ENCODE measurements at places on chromosomes 7 and 10. TPM values are rescaled to one million over a fixed set of nuclear protein-coding genes. Genes with fewer than 3 reads are reported as not detected.

- H3K4me3 ChIP-seq, result no peak overlapping the region
- H3K27me3 ChIP-seq, result no peaks in the 10 kb centered on the region
- no peaks in the 10 kb centered on the region for H3K4me1 ChIP-seq
- no peaks in the 10 kb centered on the region for H3K36me3 ChIP-seq
- DNase-seq, result no peak
- H3K27ac ChIP-seq, result no peak overlapping the region
Measured at GRCh38 chr7:46880508-46881196, 701.3 kb downstream of the TNS3 start.

DNA sequence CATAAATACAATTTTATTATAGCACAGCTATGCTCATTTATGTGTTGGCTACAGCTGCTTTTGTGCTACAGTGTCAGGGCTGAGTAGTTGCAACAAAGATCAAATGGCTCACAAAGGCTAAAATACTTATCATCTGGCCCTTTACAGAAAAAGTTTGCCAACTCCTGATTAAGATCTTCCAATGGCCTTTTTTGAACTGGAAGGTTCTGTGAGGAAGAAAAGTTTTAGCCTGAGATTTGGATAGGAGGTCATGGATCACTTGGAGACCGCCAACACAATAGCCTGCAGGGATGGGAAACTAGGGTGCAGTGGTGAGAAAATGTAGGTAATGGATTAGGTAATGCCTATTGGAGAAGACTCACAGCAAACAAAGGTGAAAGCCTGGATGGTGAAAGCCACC, 169.8 kb downstream of the NOC3L start:
- H3K36me3 ChIP-seq, result no peaks in the 10 kb centered on the region
- DNase-seq, result no peak
- H3K4me1 ChIP-seq, result peaks cover 9% of the 10 kb centered on the region
- no peaks in the 10 kb centered on the region for H3K27me3 ChIP-seq

DNA sequence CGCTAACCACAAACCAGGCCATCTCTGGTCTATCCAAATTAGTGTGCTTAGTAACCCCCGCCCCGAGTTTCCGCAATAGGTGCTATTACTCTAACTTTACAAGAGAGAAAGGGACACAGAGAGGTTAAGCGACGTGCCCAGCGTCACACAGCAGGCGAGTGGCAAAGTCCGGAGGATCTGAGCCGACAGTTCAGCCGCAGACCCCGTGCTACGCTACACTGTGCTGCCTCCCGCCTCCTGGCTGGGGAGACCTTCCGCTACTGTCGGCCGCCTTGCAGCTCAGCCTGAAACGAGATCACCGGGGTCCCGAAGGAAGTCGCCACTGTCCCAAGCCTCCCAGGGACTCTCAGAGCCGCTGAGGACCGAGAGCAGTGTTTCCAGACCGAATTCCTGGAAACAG, 799 bp downstream of the INTS1 start:
- H3K4me3 ChIP-seq, result peak overlapping the region; percentile 92
- no peak overlapping the region for H3K27ac ChIP-seq
- H3K36me3 ChIP-seq, result peaks cover 24% of the 10 kb centered on the region
- no peaks in the 10 kb centered on the region for H3K4me1 ChIP-seq
- no peak for DNase-seq
- H3K27me3 ChIP-seq, result no peaks in the 10 kb centered on the region

- no peaks in the 10 kb centered on the region for H3K36me3 ChIP-seq
- H3K27ac ChIP-seq, result peak overlapping the region; percentile 79
Measured at GRCh38 chr10:21314906-21315644, 210.4 kb downstream of the SKIDA1 start.

- no peak overlapping the region for H3K27ac ChIP-seq
- H3K4me1 ChIP-seq, result peaks cover 11% of the 10 kb centered on the region
- no peaks in the 10 kb centered on the region for H3K36me3 ChIP-seq
- H3K4me3 ChIP-seq, result no peak overlapping the region
- H3K27me3 ChIP-seq, result no peaks in the 10 kb centered on the region
- no peak for DNase-seq
Measured at GRCh38 chr7:140161047-140161446, 15.7 kb downstream of the KDM7A start.

- H3K4me1 ChIP-seq, result no peaks in the 10 kb centered on the region
- no peak overlapping the region for H3K27ac ChIP-seq
- no peaks in the 10 kb centered on the region for H3K27me3 ChIP-seq
- H3K4me3 ChIP-seq, result no peak overlapping the region
- no peak for DNase-seq
Measured at GRCh38 chr10:66782144-66782543, 143.7 kb upstream of the LRRTM3 start.

- no peaks in the 10 kb centered on the region for H3K27me3 ChIP-seq
- H3K4me1 ChIP-seq, result no peaks in the 10 kb centered on the region
- no peak for DNase-seq
- H3K36me3 ChIP-seq, result no peaks in the 10 kb centered on the region
- H3K27ac ChIP-seq, result no peak overlapping the region
Measured at GRCh38 chr7:30335763-30336487, 51.5 kb downstream of the ZNRF2 start.

GRCh38 chr10:77479586-77479985, 158.0 kb downstream of the KCNMA1 start:
- H3K4me3 ChIP-seq, result no peak overlapping the region
- no peak for DNase-seq
- H3K27ac ChIP-seq, result no peak overlapping the region
- no peaks in the 10 kb centered on the region for H3K4me1 ChIP-seq

GRCh38 chr10:1213252-1214070, 157.3 kb downstream of the WDR37 start:
- H3K4me3 ChIP-seq, result no peak overlapping the region
- no peaks in the 10 kb centered on the region for H3K27me3 ChIP-seq
- DNase-seq, result peak; percentile 36
- no peak overlapping the region for H3K27ac ChIP-seq

DNA sequence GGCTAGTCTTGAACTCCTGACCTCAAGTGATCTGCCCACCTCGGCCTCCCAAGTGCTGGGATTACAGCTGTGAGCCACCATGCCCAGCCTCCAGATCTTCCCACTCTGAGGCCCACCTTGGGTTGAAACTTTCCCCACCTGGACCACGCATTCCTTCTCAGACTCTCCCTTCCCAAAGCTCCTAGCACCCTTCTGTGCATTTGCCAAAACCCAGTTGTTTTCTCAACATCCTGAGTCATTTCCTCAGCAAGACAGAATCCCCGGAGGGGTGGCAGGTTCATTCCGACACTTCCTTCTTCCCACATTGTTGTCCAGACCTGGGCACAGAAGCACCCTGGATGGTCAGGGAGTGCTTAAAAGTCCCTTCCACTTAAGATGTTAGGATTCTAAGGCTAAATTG, 28.9 kb downstream of the BAG3 start:
- H3K4me3 ChIP-seq, result no peak overlapping the region
- H3K4me1 ChIP-seq, result no peaks in the 10 kb centered on the region
- peaks cover 25% of the 10 kb centered on the region for H3K36me3 ChIP-seq
- no peak overlapping the region for H3K27ac ChIP-seq
- no peaks in the 10 kb centered on the region for H3K27me3 ChIP-seq

GRCh38 chr10:68828833-68829232, 1.5 kb downstream of the STOX1 start:
- no peak overlapping the region for H3K27ac ChIP-seq
- peaks cover 11% of the 10 kb centered on the region for H3K27me3 ChIP-seq
- H3K36me3 ChIP-seq, result no peaks in the 10 kb centered on the region
- H3K4me1 ChIP-seq, result no peaks in the 10 kb centered on the region

DNA sequence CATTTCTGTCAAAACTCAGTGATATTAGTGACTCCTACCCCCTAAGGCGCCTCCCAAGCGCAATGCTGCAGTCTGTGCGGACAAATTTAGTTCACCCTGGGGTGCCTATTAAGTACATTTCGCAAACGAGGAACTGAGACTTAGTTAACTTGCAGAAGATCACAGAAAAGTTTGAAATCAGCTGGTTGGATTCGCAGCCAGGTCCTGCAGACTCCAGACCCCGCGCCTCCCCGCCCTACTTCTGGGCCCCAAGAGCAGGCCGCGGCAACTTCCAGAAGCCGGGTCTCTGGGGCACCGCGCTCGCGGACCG, 588 bp downstream of the CYREN start:
- H3K36me3 ChIP-seq, result peaks cover 36% of the 10 kb centered on the region
- no peaks in the 10 kb centered on the region for H3K4me1 ChIP-seq
- peak overlapping the region; percentile 90 for H3K4me3 ChIP-seq
- DNase-seq, result no peak
- H3K27me3 ChIP-seq, result no peaks in the 10 kb centered on the region

DNA sequence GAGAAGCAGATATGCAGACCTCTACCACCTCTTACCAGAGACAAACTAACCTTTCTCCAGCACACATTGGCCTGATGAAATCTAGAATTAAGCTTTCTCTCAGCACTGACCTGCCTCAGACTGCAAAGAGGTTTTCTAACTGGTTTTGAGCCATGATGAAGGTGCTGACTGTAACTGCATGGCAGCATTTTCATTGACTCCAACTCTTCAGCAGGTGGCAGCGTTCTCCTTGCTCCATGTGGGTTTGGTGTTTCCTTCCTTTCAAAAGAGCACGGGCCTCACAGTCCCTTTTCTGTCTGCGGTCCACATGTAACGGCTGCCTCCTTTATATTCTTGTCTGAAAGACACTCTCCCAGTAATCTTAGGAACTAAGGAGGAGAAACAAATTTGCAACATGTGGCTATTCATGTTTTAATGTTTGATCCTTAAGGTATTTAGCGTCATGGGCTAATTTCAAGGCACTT, 12.6 kb downstream of the KLLN start:
- H3K27me3 ChIP-seq, result no peaks in the 10 kb centered on the region
- no peak overlapping the region for H3K4me3 ChIP-seq
- H3K4me1 ChIP-seq, result no peaks in the 10 kb centered on the region
- peak; percentile 85 for DNase-seq
- H3K27ac ChIP-seq, result no peak overlapping the region
- no peaks in the 10 kb centered on the region for H3K36me3 ChIP-seq

DNA sequence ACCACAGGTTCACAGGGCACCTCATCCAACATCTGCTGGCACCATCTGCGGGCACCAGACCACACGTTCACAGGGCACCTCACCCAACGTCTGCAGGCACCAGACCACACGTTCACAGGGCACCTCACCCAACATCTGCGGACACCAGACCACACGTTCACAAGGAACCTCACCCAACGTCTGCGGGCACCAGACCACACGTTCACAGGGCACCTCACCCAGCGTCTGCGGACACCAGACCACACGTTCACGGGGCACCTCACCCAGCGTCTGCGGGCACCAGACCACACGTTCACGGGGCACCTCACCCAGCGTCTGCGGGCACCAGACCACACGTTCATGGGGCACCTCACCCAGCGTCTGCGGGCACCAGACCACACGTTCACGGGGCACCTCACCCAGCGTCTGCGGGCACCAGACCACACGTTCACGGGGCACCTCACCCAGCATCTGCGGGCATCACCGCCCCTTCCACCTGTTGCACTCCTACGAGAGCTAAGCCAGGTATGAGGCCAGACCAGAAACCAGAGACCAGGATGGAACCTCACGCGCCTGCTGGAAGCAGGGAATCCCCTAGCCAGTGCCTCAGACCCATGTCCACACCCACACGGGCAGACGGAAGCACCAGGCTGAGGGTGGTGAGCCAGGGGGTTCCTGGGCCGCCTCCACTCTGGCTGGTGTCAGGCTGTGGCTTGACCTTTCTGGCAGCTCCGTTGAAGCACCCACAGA, 182.8 kb downstream of the MAD1L1 start:
- no peaks in the 10 kb centered on the region for H3K27me3 ChIP-seq
- no peak overlapping the region for H3K27ac ChIP-seq
- DNase-seq, result no peak
- H3K4me3 ChIP-seq, result no peak overlapping the region
- no peaks in the 10 kb centered on the region for H3K4me1 ChIP-seq

DNA sequence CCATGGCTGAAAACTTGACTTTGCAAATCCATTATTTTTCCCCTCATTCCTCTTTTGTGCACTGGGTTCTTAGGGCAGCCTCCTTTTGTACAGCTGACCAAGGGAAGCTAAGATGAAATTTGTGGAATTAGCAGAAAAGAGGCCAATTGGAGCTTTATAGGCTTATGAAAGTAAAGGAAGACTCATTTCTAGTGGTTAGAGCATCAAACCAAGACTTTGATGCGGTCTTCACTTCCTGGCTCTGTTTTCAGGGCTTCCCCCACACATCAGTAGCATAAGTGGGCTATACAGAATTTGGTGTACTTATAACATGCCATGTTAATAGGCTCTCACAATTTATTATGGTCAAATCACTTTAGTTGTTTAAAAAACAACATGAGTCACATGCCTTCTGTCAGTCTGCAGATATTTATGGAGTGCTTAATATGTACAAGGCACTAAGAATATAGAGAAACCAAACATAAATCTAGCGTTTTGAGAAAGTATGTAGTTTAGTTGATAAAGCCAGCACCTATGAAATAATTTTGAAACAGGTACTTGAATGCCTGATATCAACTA, 5.7 kb downstream of the AUTS2 start:
- peaks cover 16% of the 10 kb centered on the region for H3K27me3 ChIP-seq
- H3K36me3 ChIP-seq, result no peaks in the 10 kb centered on the region
- DNase-seq, result no peak
- H3K27ac ChIP-seq, result no peak overlapping the region

PNLIPRP1 gene
- total RNA-seq, result not detected

UPK3B gene
- total RNA-seq, result 1.2 TPM

SPDYE2B gene
- not detected for total RNA-seq

C7orf33 gene
- total RNA-seq, result not detected

WDR11 gene
- 96.1 TPM for total RNA-seq

GIMAP7 gene
- not detected for total RNA-seq

DNA2 gene
- total RNA-seq, result 36.5 TPM

ITGB8 gene
- 8.4 TPM for total RNA-seq

All from endodermal cell (in vitro differentiated cells).